Dorsolateral prefrontal cortex (tissue), 122 donors: ENCODE measurements at places on chromosomes 12 and 14. TPM values are rescaled to one million over a fixed set of nuclear protein-coding genes. Genes with fewer than 3 reads are reported as not detected.

Gene CLEC4D
- total RNA-seq: not detected

Gene GPR132
- total RNA-seq: 2.5 TPM

Gene SVOP
- 76.4 TPM for total RNA-seq

Gene AQP2
- total RNA-seq: not detected

Gene ACADS
- 12.6 TPM for total RNA-seq

Gene TSPAN11
- 9.4 TPM for total RNA-seq

Gene EXD2
- total RNA-seq: 45.3 TPM

Gene KLHL33
- total RNA-seq: 0.98 TPM

Gene KCNJ8
- 4.8 TPM for total RNA-seq

Gene CLEC2A
- total RNA-seq: not detected

Gene PLXNC1
- total RNA-seq: 25.4 TPM

Gene TAS2R14
- total RNA-seq: 7.5 TPM

Gene DDX11
- 41.0 TPM for total RNA-seq

Gene CLEC9A
- total RNA-seq: 0.67 TPM

Gene SOAT2
- total RNA-seq: not detected

Gene TAS2R42
- total RNA-seq: not detected

Gene KCNMB4
- 47.9 TPM for total RNA-seq

Gene KRT82
- not detected for total RNA-seq

Gene FGF6
- not detected for total RNA-seq

Gene RBP5
- 2.0 TPM for total RNA-seq

Gene FOXG1
- 35.2 TPM for total RNA-seq

Gene CLEC12A
- total RNA-seq: 0.46 TPM

Gene P2RX2
- total RNA-seq: not detected

Gene FAM90A1
- 0.48 TPM for total RNA-seq

Gene IGFBP6
- 51.0 TPM for total RNA-seq

Gene NEMF
- 119 TPM for total RNA-seq

Gene SAMD15
- 4.6 TPM for total RNA-seq
